ENCODE measurements at places on chromosomes 7 and 10. TPM values are rescaled to one million over a fixed set of nuclear protein-coding genes. Genes with fewer than 3 reads are reported as not detected.

Gene ADD3
- total RNA-seq, result 66.8 TPM

Gene SPDYE1
- total RNA-seq, result not detected

Gene FRG2B
- not detected for total RNA-seq

Gene PRKCQ
- total RNA-seq, result 46.3 TPM

Gene PPP1R17
- not detected for total RNA-seq

Gene PILRA
- total RNA-seq, result 5.8 TPM

Gene MKX
- total RNA-seq, result 1.1 TPM

Gene NPFFR1
- total RNA-seq, result not detected

Gene CRYGN
- 0.90 TPM for total RNA-seq

Gene MYO1G
- total RNA-seq, result 399 TPM

Gene GJD4
- total RNA-seq, result not detected

Gene TMEM270
- not detected for total RNA-seq

Gene PKD1L1
- 0.09 TPM for total RNA-seq

Gene GIMAP1
- 9.3 TPM for total RNA-seq

Data from activated CD8-positive, alpha-beta T cell treated with anti-CD3 and anti-CD28 coated beads for 36 hours (primary cell).